Suppressor macrophage treated with lipopolysaccharide for 4 hours (primary cell): ENCODE measurements at places on chromosomes 7 and 10.

DNA sequence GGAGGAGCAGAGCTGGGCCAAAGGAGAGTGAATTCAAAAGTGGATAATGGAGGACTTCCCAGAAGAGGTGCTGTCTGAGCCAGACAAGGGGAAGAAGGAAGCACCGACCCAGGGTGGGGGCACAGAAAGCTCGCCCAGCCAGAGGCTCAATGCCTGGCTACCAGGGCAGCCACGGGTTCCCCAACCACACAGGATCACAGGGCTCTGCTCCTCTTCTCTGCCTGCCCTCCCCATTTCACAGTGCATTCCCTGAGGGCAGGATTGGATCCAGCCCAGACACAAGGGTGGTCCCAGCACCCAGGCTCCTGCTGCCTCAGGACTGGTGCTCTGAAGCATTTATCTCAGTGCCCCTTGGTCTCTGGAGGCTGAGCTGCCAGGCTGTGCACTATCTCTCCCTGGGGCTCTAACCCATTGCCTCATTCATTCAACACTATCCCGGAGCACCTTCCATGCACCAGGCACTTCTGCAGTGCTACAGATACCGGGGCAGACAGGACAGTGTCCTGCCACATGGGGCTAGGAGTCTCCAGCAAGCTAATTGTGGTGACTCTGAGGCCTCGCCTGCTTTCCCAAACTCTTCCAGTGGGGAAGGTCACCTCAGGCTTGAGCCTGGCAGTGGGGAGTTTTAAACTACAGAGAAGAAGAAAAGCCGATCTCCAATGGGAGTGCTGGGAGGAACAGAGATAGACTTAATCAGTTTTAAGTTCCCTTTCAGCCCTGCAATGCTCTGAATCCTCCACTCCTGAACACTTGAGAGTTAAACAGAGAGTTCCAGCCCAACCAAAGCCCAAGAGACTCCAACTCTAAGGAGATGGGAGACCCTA lies 201.8 kb upstream of the ZMIZ1 start:
- DNase-seq: no peak

- no peak for DNase-seq
Observed at GRCh38 chr10:4784667-4785333, 41.2 kb upstream of the AKR1E2 start.

DNA sequence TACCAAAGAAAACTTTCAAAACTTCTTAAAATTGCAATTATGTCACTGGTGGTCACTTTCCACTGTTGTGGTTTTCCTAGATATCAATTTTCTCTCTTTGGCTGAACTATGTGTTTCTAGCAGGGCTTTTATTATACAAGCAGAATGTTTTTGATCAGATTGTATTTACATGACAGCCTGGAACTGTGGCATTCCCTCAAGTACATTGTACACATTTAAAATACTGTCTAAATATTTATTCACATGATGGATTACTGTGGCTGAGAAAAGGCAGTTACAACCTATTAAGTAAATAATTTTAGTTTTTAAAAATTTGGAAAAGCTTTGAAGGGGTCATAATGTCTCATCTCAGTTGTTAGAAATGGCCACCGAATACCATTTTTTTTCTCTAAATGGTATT lies 231.9 kb upstream of the PPP1R3A start:
- no peak for DNase-seq

GRCh38 chr10:43671659-43672531 lies 23.2 kb upstream of the ZNF32 start:
- DNase-seq: peak; percentile 76

GRCh38 chr10:132582137-132582536 lies 44.5 kb downstream of the INPP5A start:
- no peak for DNase-seq

- peak; percentile 89 for DNase-seq
Observed at GRCh38 chr10:72133517-72133916, 45.2 kb upstream of the SPOCK2 start.

DNA sequence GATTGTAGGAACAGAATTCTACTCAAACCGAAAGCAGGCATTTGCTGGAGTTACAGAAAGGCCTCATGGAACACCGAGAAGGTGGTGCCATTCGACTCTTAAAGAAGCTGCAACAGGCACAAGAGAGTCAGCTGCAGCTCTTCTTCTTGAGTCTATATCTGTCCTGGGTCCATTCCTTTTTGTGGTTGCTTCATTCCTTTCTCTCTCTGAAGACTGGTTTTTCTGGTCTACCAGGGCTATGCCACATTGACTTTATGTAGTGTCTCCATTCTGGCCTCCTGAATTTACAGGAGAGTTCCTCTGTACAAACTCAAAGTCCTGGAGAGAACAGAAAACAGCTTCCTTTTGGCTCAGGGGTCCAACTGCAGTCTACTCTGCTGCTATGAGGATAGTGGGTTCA lies 132.8 kb downstream of the CFTR start:
- no peak for DNase-seq

- DNase-seq: no peak
Observed at GRCh38 chr7:106589198-106589879, 71.6 kb downstream of the CCDC71L start.

- no peak for DNase-seq
Observed at GRCh38 chr10:14635043-14635710, 139.5 kb downstream of the FAM107B start.

DNA sequence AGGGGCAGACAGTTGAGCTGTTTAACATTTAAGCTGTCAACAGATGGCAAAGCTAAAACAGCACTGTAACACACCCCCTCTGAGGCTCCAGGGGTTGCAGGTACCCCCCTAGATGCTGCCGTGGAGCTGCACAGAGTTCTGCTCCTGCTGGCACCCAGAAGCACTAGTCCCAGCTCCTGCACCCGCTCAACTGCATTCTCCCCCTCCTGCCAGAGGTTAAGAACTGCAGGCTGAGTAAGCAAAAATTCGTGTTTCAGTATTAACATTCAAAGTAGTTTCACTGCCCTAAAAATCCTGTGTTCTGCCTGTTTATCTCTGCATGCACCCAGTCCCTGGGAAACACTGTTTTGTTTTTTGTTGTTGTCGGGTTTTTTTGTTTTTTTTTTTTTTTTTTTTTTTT lies 790.8 kb upstream of the KCND2 start:
- DNase-seq: peak; percentile 18

GRCh38 chr10:50228672-50229071 lies 22.6 kb downstream of the ASAH2 start:
- DNase-seq: no peak

GRCh38 chr7:139901901-139902300 lies 72.8 kb downstream of the TBXAS1 start:
- peak; percentile 29 for DNase-seq

DNA sequence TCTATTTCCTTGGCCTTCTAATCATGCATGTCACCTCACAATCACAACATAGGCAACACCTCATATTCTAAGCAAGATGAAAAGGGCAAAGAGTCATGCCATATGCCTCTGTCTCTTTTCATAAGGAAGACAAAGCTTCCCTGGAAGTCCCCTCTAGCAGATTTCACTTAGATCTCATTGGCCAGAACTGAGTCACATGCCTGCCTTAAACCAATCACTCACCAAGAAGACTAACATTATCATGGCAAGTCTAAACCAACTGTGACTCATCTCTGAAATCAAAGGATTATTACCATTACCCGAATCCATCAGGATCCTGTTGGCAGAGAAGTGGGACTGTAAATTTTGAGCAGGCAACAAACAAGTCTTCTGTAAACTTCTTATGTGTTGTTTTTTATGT lies 27.8 kb downstream of the CAV1 start:
- no peak for DNase-seq

DNA sequence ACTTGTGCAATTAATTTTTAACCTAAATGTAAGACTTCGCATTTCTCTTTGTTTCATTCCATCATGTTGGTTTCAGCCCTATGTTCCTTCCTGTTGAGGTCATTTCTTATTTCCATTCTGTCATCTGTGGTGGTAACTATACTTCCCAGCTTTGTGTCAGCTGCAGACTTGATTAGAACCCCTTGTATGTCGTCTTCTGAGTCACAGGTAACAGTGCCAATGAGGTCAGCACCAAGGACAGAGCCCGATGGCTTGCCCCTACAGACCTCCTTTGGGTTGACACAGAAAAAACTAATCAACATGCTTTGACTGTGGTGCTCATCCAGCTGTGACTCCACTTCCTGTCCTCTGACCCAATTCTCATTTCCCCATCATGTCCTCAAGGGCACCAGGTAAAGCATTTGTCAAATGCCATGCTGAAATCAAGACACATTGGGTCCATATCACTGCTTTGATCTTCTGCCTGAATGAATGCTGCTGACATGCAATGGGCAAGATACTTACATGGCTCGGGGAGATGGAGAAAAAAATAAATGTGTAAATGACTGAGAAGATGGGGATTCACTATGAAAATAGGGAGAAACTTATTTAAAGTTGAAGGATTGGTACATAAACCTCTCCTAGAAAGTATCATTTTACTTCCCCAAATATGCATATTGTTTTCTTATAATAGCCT lies 25.6 kb upstream of the CRTAC1 start:
- peak; percentile 5 for DNase-seq

DNA sequence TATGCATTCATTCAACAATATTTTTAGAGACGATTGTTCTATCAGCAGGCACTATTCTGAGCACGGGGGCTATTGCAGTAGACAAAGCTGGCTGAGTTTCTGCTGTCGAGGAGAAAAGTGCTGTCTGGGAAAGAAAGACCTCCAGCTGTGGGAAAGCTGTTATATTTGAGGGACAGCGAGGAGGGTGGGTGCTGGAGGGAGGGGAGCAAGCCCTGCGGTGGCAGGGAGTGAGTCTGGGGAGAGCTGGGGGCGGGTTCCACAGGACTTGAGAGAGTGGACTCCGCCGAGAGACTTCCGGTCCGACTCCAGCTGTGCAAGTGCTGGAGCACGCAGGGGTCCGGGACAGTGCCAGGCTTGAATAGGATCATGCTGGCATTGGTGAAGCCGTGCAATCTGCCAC lies 602.1 kb upstream of the FOXK1 start:
- DNase-seq: no peak

DNA sequence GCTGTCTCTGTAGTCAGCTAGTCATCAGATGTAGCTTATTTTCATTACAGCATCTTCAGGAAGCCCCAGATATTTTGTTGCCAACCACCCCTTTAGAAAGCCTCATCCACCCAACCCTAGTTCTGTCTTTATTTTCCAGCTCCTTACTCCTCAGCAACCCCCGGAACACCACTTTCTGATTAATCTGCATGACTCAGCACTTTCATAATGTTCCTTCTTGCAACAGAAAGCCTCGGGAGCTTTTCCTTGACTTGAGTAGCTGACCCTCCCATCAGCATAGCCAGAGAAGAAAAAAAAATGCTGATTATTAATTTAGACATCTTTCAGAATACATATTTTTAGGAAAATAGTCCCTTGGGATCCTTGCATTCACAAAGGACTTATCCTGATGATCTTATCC lies 244.0 kb upstream of the CXCL12 start:
- DNase-seq: peak; percentile 62

- DNase-seq: no peak
Observed at GRCh38 chr10:34494012-34494411, 321.1 kb downstream of the PARD3 start.

DNA sequence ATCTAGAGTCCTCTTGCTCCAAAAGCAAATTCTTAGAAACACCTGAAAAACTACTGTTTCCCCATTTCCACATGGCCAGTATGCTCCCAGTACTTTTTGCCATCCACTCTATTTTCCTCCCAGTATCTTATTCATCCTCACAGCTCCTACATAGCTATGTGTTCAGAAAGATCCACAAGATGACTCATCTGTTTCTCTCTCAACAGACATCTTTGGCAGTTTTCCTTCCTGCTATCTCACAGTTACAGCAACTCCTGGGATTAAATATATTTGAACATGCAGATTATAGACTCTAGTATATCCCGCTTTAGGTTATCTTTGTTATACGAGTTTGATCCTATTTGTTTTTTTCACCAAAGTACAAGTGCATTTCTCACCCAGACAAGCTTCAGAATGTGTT lies 675.6 kb upstream of the POT1 start:
- no peak for DNase-seq

DNA sequence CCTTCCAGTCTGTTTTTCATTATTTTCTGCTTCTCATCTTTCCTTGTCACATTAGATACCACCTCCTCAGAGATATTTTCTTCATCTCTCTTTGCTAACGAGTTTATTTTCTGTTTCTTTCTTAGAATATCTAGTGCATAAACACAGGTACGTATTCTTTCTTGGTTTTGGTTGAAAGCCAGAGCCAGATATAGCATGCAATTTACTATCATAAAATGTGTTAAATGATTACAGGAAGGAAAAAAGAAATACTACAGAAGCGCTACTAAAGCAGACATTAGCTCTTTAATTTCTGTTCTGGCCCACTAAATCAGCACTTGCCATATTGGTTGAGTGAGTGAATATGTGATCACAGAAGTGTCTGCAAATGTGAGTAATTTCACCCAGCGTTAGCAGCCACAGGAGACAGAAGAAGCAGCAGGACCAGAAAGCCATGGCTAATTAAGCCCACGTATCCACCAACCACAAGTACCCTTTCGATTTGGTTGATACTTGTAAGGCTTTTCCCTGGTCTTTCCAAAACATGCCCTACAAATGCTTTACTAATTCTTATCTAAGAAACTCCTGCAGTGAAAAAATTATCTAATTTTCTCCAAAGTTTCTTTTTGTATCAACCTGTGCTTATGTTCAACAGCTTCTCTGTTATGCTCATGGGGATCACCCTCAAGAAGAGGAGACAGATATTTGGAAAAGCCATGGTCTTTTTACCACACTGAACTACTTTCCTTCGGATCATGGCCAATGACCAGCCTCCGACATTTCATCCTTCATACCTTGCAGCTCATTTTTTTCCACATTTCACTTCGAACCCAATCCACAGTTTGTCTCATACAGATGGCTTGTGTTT lies 23.1 kb upstream of the MACC1 start:
- DNase-seq: no peak

GRCh38 chr10:77872947-77873535 lies 53.5 kb downstream of the DLG5 start:
- DNase-seq: no peak

DNA sequence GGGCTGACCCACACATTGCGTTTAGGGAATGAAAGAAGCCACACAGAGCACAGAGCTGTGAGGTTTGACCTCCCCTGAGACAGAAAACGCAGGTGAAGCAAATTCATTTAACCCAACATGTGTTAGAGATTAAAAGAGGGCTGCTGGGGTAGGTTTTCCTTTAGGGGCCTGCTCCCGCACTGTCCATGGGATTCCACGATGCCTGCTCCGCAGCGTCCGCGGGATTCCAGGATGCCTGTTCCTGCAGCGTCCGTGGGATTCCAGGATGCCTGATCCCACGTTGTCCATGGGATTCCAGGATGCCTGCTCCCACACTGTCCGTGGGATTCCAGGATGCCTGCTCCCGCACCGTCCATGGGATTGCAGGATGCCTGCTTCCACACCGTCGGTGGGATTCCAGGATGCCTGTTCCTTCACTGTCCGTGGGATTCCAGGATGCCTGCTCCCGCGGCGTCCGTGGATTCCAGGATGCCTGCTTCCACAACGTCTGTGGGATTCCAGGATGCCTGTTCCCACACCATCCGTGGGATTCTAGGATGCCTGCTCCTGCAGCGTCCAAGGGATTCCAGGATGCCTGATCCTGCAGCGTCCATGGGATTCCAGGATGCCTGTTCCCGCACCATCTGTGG lies 78.7 kb downstream of the VIPR2 start:
- DNase-seq: no peak
